ENCODE measurements at places on chromosomes 16 and 17.

DNA sequence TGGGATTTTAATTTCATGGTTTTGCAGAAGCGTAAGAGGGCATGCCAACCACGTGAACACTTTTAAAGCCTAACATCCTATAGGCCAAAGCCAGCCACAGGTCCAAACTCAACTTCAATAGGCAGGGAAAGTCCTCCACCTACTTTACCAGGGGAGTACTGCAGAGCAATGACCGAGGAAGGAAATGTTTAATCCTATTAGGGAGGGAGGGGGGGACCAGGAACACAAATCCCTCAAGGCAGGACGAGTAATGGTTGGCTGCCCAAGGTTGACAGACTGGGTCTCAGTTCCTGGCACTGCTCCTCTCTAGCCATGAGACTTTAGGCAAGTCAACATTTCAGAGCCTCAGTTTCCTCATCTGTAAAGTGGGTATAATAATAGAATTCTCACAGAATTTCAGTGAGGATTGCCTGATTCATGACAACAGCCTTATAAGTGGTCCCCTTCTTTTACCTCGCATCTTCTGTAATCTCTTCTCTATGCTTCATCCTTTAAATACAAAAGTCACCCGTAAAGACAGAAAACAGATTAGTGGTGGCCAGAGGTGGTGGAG, 315.8 kb downstream of the HAPSTR1 start:
- no peak for DNase-seq

GRCh38 chr17:54028986-54029580, 206.4 kb downstream of the KIF2B start:
- DNase-seq = no peak

GRCh38 chr17:61139219-61139618, 260.4 kb upstream of the TBX2 start:
- DNase-seq = peak; percentile 78

DNA sequence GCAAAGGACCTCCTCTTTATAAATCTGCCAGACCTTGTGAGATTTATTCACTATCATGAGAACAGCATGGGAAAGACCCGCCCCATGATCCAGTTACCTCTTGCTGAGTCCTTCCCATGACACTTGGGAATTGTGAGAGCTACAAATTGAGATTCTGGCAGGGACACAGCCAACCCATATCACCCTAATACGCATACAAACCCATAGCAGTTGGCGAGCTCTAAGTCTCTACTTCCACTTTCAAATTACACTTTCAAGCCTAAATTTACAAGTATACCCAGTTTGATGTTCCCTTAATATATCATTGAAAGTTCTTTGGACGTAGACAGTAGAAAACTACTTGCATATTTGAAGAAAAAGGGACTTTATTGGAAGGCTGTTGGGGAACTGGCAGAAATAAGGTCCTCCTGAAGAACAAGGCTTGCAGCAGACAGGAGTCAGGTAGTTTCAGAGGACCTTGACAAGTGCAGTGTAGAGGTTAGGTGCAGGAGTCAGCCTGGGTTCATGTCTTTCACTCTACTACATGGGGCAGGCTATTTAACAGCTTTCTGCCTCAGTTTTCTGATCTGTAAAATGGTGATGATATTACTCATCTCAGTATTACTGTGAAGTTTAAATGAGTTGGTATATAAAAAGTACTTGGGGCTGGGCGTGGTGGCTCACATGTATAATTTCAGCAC, 107.9 kb upstream of the EEF2KMT start:
- DNase-seq = no peak

DNA sequence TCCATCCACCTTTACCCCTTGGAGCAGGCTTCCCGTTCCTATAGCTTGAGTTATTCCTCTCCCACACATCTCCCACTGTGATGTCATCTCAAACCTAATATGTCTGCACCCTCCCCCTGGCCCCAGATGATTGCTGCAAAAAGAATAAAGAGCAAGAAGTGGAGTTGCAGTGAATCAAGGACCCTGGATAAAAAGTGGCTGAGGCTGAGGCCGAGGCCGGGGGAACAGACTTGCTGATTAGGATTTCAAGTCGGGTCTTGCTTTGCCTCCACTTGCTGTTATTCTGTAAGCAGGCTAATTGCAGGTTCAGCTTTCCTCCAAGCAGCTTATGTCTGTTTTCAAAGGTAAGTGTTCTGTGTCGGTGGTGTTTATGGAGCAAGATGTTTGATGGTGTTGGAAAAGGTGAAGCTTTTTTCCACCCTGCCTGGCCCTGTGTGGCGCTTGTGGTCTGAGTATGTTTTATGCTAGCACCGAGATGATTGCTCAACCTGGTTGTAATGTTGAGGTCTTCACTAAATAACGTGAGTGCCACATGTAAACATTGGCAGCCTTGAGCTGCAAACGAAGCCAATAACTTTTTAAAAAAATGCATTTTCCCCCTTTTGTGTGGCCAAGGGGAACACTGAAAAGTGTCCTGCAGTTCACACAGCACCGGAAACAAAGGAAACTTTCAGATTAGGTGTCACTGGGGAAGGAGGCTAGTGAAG, 15.4 kb downstream of the HS3ST3B1 start:
- no peak for DNase-seq

DNA sequence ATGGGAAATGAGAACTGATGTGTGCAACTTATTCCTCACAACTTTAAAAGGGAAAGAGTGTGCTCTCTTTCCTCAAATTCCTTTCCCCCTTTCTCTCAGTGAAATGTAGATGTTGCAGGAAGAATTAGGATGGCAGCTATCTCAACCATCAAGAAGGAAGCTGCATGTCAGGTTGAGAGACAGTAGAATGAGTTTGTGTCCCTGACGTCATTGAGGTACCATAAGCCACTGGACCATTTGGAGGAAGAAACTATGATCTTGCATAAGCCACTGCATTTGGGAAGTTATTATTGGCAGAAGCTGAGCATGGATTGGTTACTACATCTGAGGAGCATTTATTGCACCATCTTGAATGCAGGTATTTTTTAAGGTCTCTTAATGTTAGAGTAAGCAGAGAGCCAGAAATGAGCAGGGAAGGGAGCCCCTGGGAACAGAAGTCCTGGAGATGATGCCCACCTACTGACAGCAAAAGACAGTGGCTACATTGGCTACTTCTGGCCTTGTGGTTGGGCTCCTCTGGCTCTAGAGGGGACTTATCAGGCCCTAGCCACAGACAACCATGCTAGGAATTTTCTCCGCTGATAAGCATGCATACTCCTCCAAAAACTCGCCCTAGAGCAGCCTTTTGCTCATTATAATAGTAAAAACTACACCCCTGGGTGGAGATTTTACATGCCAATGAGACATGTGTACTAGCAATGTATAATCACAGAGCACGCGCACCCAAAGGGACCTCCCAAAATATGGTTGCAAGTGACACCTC, 249.0 kb upstream of the SALL1 start:
- DNase-seq = no peak

DNA sequence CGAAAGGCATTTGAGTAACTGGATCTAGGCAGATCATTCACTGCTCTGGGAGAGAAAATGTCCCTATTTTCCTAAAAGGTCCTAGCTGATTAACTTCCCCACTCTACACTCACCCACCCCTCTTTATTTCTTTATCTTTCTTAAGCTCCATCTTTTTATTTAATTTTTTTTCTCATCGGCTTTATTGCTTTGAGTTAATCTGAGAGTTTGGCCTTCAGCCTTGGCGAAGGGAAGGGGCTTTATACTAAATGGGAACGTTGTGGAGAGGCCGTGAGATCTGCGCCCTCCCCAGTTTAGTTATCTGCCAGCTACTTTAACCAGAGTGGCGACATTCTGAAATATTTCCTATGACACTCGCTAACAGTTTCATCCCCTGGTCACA, 882 bp upstream of the TOX3 start:
- DNase-seq = no peak

- DNase-seq = no peak
Observed at GRCh38 chr17:57471868-57472368, 215.6 kb downstream of the MSI2 start.

GRCh38 chr17:4986403-4986802, 1.1 kb downstream of the CAMTA2 start:
- no peak for DNase-seq

- peak; percentile 89 for DNase-seq
Observed at GRCh38 chr17:63478814-63479494, 2.1 kb downstream of the ACE start.

GRCh38 chr17:43003542-43004172, 2.9 kb upstream of the IFI35 start:
- peak; percentile 62 for DNase-seq

GRCh38 chr16:67391424-67392300, 1.6 kb downstream of the TPPP3 start:
- no peak for DNase-seq

DNA sequence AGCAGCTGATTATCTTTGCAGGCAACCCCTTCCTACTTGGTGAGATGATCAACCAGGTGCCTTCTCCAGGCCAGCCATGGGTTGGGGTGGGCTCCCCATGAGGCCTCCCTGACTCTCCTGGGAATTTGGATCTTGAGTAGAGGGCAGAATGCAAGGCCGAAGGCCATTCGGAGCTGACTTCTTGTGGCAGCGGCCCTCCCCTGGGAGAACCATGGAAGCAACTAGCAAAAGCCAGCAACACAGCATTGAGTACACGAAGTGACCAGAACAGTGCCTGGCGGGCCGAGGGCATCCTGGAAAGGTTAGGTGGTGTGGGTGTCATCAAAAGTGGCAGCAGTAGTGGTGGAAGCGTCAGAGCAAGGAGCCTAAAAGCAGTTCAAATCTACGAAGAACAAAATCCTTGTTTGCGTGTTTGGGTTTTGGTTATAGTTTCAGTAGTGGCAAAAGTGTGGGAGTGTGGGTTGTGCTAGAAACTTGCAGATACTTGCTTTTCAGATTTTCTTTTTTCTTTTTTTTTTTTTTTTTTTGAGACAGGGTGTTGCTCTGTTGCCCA, 2.0 kb upstream of the ALDH3A1 start:
- no peak for DNase-seq

Measured in fibroblast of skin of right quadriceps (primary cell).